ENCODE measurements at places on chromosomes 12 and 14.

- no peak for DNase-seq
Measured at GRCh38 chr12:112347581-112347982, 34.6 kb downstream of the HECTD4 start.

DNA sequence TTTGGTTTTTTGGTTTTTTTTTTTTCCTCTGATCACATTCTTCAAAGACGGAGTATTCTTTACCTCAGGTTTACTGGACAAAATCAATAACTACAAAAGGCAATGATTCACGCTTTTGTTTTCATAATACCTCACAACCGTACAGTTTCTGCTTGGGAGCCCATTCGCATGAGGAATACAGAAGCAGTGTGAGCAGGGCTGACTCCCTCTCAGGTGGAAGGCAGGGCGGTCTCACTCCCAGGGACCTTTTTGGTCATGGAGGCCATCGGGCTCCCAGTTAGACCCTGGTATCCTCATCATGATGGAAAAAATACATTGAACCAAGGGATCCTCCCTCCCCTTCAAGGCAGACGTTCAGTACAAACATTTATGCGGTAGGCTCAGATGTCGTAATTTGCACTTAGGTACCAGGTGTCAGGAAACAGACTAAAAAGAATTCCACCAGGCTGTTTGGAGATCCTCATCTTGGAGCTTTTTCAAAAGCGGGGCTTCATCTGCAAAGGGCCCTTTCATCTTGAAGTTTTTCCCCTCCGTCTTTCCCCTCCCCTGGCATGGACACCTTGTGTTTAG, 19.0 kb upstream of the TIGAR start:
- DNase-seq = no peak

DNA sequence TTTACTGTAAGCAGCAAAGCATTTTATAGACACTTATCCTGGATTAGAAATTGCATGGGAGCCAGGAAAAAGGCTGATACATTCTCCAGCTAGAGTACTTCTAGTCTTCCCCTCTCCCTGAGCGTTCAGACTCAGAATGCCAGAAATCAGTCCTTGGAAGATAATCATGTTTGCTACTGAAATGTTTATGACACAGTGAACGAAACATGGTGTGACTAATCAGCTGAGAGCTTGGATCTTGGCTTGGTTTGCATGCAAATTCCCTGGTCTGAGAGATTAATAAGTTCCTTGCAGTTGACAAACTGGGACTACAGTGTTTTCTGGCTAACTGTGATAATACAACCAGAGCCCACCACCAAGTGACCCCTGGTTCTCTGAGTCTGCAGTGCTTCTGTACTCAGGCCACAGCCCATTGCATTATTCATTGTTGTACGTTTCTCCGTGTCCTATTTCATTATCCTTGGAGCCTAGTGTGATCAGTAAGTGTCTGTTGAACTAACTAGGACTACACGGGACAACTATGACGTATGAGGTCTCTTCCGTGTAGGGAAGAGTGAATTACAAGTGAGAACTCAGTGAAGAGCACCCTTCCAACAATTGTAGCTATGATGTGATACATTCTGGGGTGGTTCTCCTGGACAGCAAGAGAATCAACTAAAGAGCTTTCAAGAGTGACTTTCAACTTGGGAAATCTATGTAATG, 34.6 kb upstream of the EVL start:
- no peak for DNase-seq

DNA sequence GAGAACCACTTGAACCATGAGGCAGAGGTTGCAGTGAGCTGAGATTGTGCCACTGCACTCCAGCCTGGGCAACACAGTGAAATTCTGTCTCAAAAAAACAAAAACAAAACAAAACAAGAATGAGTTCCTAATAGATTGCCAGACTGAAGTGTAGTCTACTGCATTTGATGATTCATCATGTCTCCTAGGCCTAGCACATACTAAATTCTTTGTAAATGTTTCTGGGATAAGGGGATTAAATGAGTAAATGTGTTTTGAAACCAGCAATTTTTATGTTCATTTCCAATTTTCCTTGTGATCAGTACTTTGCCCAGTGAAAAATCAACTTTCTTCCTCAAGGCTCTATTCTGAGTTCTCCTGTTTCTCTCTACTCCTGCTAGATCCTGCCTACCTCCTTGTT, 2.9 kb upstream of the DYRK2 start:
- DNase-seq = no peak

DNA sequence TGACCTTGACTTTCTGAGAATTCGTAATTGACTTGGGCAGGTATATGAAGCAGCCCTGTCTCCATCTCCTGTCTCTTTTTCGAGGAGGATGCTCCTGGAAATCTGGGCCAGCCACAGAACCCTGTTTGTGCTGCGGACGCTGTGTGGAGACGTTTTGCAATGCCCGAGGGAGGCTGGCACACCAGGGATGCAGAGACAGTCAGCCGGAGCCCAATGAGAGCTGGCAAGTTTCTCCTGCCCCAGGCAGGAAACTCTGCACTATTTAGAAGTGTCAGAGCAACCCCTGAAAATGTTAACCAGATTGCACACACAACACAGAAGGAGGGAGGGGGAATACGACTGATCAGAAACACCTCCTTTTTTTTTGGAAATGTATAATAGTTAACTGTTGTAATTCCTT, 103.2 kb upstream of the DYRK2 start:
- DNase-seq = no peak

DNA sequence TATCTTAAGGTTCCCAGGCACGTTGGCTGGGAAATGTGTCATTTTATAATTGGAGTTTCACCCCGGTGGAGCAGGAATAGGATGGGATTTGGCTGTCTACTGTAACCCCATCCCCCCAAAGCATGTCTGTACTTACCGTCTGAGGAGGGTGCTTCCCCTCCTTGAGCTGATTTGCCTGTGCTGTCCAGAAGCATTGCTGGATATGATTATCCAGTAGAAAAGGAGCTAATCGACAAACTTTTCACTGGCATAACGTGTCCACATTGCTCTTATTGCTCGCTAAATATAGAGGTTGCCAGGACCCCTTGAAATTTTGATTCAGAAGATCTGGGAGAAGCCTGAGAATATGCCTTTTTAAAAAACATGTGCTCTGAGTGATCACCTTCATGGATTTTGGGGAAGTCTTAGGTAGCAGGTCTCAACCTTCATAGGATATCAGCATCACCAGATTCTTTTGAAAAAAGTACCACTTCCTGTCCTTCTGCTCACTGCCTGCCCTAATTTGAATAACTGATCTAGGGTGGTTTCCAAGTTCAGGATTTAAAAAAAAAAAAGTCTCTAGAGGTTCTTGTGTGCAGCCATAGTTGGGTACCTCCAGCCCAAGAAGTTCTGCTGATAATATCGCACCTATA, 80.4 kb upstream of the KCNA1 start:
- DNase-seq = no peak

DNA sequence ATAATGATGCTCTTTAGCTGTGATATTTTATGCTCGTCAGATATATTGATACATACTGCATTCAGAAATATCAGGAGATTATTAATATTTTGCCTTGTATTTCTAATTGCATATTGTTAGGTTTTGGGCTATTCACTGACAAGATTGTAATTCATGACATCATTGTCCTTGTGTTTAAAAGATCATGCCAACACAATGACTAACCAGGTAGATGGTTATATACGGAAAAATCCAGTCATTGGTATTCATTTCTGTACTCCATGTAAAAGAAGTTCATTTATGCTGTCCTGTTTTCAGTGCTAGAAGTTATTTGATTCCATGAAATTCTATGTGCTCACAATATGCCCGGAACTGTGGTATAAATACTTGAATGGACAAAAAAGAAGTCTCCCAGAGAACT, 107.5 kb downstream of the KITLG start:
- DNase-seq = no peak

- no peak for DNase-seq
Measured at GRCh38 chr14:20617138-20618003, 24.1 kb downstream of the OR6S1 start.

DNA sequence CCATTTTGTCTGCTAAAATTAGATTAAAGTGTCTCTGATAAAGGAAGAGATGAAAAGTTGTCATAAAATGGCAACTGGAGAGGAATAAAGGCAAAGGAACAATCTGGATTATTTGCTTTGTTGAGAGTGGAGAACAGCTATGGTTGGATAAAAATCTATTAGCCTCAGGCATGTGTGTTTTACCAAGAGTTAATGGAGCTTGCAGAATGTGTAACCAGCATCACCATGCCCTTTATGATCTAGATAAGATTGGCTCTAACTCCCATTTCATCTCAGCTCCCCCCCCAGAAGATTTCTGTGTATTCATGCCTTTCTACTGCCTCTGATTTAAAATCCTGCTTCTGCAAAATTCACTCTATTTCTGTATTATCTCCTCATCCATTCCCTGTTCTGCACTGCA, 93.8 kb downstream of the GALC start:
- DNase-seq = no peak

DNA sequence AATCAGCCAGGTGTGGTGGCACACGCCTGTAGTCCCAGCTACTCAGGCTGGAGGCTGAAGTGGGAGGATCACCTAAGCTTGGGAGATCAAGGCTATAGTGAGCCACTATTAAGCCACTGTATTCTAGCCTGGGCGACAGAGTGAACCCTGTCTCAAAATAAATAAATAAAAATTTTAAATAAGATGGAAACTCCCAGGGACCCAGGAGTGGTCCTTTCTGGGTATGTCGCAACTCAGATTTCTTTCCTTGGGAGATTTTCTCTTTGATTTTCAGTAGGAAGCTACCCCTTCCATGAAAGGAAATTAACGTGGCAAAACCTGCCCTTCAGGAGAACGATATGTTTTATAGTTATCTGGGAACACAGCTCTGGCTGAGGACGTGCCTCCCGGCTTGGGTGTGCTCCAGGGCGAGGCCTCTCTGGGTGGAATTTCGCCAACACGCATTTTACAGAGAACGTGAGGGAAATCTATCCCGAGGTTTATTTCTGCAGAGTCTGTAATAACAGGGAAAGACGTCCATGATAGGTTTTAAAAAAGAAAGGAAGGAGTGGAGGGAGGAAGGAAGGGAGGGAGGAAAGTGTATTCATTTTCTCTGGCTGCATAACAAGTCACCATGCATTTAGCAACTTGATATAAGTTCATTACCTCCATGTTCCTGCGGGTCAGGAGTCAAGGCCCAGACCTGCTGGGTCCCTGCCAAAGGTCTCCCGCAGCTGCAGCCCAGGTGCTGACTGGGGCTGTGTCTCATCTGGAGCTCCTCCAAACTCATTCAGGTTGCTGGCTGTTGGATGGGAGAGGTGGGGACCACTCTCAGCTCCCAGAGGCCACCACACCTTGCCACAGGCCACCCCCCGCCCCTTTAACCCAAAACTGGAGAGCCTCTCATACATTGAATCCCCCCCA, 80.6 kb upstream of the GSC start:
- DNase-seq = no peak

DNA sequence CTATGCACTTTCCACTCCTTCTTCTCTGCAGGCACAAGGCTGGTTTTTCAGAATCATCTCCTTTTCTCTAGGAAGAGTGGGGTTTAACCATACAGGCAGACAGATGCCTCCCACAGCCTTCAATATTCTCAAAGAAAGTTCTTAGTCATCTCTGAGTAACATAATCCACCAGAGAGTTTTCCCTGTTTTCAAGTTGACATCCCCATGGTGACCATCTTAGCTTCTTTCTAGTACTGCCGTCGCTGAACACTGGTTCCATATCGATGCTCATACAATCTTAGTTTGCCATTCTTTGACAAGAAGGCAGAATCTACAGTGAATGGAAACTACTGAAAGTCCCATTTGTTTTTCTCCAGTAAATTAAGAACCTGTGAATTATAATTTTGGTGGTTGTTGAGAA, 28.6 kb downstream of the TPH2 start:
- no peak for DNase-seq

DNA sequence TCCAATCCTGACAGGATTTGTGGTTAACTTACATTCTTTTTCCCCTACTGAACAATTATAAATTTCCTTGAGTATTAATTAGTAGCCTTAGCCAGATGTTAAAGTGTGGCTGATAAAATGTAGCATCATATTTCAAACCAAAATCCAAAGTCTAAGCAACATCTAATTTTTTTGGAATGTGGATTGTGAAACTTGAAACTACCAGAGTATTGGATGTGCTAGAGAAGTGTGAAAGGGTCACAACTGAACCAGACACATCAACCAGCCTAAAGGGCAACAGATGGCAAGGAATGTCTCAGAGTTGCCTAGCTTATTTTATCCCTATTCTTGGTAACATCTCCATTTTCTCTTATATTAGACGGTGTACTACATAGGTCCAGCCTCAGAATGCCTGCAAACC, 153.1 kb upstream of the DCN start:
- no peak for DNase-seq

DNA sequence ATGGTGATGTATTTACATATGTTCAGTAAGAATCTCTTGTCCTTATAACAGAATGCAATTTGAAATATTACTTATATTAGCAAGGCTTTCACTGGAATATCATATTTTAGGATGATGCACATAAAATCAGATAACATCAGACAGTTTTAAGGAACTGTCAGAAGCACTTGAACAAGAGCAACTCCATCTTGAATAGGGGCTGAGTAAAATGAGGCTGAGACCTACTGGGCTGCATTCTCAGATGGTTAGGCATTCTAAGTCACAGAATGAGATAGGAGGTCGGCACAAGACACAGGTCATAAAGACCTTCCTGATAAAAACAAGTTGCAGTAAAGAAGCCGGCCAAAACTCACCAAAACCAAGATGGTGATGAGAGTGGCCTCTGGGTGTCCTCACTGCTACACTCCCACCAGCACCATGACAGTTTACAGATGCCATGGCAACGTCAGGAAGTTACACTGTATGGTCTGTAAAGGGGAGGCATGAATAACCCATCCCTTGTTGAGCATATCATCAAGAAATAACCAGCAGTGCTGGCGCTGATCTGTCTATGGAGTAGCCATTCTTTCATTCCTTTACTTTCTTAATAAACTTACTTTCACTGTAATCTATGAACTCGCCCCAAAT, 27.6 kb upstream of the ETV6 start:
- DNase-seq = no peak

- DNase-seq = no peak
Measured at GRCh38 chr14:51298895-51299294, 58.8 kb downstream of the TMX1 start.

DNA sequence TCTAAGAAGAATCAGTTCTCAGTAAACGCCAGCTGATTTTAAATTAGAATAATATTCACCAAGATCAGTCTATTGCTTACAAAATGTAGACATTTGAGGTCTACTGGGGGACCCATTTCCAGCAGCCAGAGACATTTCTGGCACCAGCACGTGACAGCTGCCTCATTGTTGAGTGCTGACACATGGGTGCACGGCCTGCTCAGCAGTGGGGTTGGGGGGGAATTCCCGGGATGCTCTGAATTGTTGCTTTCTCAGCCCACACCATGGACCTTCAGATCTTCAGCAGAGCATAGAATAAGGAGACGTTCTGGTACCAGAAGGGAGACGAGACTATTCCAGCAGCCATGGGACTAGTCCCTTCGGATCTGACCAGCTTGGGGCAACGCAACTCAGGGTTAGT, 18.3 kb downstream of the PLEKHG7 start:
- DNase-seq = no peak

GRCh38 chr12:11718768-11719253, 69.3 kb downstream of the ETV6 start:
- no peak for DNase-seq

DNA sequence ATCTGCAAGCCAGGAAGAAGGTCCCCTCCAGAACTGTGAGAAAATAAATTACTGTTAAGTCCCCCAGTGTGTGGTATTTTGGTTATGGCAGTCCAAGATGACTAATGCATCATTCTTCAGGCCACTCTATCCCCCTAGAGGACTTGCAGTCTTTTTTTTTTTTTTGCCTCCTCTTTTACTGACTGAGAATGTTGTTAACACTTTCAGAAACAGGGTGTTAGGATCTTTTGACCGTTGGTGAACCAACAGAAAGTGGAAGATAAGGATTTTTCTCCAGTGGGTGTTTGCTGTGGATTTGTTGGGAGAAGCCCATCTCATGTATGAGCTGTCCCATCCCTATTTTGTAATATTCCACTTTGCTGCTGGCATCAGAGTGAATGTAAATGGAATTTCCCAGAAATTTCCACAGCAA, 37.8 kb downstream of the MARK3 start:
- DNase-seq = no peak

Data from HuH-7 (cell line).